Activated CD4-positive, alpha-beta T cell treated with anti-CD3 and anti-CD28 coated beads, Interleukin-2, amount 10 ng/mL, durations not matched to agents 7 days and 5 days (primary cell): ENCODE measurements at places on chromosomes 12 and 14. TPM values are rescaled to one million over a fixed set of nuclear protein-coding genes. Genes with fewer than 3 reads are reported as not detected.
A peak's percentile ranks its signal among the peaks of the same experiment; 100 is the strongest.

GRCh38 chr12:91722072-91722471 lies 423.6 kb downstream of the BTG1 start:
- no peaks in the 10 kb centered on the region for H3K4me1 ChIP-seq
- DNase-seq: no peak
- H3K36me3 ChIP-seq: no peaks in the 10 kb centered on the region
- no peak overlapping the region for H3K27ac ChIP-seq

DNA sequence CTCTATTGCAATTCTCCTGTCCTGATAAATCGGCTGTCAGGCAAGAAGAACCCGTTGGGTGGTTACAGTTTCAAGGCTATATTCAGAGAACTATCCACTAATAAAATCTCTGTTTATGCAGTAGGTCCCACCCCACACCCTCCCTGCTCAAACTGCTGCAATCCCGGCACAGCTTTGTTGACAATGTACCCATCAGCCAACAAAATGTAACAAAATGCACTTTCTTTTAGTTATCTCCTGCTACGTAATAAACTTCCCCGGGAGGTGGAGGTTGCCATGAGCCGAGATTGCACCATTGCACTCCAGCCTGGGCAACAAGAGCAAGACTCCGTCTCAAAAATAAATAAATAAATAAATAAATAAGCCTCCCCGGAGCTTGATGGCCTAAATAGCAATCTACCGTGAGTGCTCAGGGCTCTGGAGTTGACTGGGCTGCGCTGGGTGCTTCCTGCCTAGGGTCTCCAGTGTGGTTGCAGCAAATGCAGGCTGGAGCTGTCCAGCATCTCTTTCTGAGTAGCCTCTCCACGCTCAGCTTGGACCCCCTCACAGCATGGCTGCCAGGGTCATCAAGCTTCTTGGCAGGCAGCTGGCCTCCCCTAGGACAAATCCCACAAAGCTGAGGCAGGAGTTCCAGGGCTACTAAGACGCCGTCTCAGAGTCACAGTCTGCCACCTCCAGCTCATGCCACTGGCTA lies 43.2 kb upstream of the FBRSL1 start:
- peak overlapping the region; percentile 99 for H3K27ac ChIP-seq
- no peak overlapping the region for H3K4me3 ChIP-seq
- peaks cover 62% of the 10 kb centered on the region for H3K4me1 ChIP-seq
- peaks cover 5% of the 10 kb centered on the region for H3K36me3 ChIP-seq
- H3K27me3 ChIP-seq: no peaks in the 10 kb centered on the region

DNA sequence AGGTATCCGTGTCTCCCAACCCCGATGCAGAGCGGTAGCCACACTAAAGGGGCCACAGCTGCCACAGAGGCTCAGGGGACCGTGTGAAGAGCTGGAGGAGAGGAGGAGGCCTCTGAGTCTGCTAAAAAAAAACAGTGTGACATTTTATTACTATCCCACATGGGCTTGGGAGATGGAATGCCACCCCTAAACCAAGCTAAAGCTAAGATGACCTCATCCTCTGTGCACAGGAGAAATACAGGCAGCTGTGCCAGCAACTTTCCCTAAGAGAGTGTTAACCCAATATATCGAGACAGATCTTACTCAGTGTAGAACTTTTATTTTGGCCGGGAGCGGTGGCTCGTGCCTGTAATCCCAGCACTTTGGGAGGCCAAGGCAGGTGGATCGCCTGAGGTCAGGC lies 18.0 kb downstream of the BCL2L14 start:
- H3K36me3 ChIP-seq: peaks cover 4% of the 10 kb centered on the region
- H3K4me3 ChIP-seq: no peak overlapping the region
- H3K27me3 ChIP-seq: no peaks in the 10 kb centered on the region
- H3K27ac ChIP-seq: no peak overlapping the region
- no peak for DNase-seq
- no peaks in the 10 kb centered on the region for H3K4me1 ChIP-seq

LTBP2 gene
- total RNA-seq: 0.12 TPM

- no peak for DNase-seq
- H3K4me1 ChIP-seq: no peaks in the 10 kb centered on the region
- no peaks in the 10 kb centered on the region for H3K27me3 ChIP-seq
- H3K36me3 ChIP-seq: no peaks in the 10 kb centered on the region
- H3K27ac ChIP-seq: no peak overlapping the region
- H3K4me3 ChIP-seq: no peak overlapping the region
These were observed 956.0 kb upstream of the NOVA1 start for GRCh38 chr14:27553790-27554189.

DNA sequence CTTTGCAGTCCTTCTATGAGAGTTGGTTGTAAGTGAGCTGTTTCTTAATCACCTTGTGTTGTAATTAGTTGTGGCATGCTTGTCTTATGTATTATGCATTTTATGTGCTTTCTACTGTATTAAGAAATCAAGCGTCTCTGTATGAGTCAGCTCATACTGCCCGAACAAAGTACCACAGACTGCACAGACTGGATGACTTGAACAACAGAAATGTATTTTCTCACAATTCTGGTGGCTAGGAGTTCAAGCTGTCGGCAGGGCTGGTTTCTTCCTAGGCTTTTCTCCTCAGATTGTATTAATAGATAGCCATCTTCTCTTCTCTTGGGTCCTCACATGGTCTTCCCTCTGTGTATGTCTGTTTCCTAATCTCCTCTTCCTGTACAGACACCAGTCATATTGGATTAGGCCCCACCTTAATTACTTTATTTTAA lies 77.7 kb downstream of the FLRT2 start:
- no peak overlapping the region for H3K4me3 ChIP-seq
- H3K36me3 ChIP-seq: no peaks in the 10 kb centered on the region
- H3K27ac ChIP-seq: no peak overlapping the region
- H3K4me1 ChIP-seq: no peaks in the 10 kb centered on the region
- no peaks in the 10 kb centered on the region for H3K27me3 ChIP-seq
